Effector CD8-positive, alpha-beta T cell (primary cell): ENCODE measurements at places on chromosomes 3 and 15.

GRCh38 chr15:50234764-50235163, 30.8 kb downstream of the HDC start:
- DNase-seq, result no peak

DNA sequence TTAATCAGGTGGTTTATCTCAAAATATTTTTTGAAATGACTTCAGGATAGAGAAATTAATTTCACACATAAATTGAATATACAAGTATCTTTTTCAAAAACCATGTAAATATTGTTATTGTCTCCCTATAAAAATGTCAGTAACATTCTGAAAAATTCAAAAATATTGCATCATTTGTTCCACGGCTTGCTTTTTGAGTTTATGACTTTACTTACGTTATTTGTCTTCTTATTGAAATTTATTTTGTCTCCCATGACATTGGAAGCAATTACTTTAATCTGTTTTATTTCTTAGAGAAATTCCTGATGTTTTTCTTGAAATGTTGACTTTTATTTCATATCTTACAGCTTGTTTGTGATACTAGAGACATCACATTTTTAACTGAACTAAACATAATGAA, 56.9 kb upstream of the P2RY1 start:
- DNase-seq, result no peak

- DNase-seq, result no peak
Measured at GRCh38 chr3:143084856-143085731, 34.5 kb upstream of the CHST2 start.

DNA sequence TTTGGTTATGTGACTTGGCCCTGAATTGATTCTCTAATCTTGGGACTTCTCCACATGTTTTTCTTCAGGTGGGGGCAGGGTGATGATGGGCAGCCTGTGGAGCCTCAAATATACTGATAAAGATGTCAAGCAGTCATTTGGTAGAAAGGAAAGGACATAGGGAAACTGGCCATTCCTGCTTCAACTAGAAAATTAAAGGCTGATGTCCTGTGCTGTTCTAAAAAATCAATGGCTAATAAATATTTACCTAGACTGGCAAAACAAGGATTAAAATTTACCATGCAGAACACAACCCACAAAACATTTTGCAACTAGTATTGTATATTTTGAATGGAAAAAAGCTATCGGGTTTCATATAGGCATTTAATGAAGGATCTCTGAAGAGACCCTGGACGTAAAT, 133.7 kb downstream of the GADL1 start:
- no peak for DNase-seq

- no peak for DNase-seq
Measured at GRCh38 chr3:67384760-67385397, 269.5 kb downstream of the SUCLG2 start.

DNA sequence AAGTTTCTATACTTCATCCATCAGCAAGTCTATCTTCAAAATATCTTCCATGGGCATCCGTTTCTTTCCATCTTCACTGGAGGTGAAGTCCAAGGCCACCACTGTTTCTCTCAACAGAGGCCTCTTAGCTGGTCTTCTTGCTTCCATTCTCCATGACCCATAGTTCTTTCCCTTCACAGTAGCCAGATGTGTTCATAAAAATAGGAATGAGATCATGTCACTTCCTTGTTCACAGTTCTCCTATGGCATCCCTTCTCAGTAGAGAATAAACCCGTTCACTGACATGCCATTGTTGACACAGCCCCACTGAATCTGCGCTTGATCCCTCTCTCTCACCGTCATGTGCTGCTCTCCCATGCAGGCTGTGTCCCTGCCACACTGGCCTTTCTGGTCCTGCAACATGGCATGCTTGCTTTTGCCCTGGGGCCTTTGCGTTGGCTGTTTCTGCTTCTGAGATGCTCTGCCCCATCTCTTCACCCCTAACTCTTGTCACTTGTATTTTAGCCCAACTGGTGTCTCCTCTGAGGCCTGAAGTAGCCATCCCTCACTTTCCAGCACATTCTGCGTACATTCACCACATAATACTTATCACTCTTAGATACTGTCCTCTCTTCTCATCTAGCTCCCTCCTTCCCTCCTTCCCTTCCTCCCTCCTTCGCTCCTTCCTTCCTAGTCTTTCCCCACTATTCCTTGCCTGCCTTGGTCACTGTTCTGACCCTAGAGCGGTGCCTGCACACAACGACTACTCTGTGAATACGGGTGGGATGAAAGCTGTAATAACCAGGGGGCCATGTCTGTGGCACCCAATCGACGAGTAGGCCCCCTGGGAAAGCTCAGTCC, 42.0 kb downstream of the STARD5 start:
- no peak for DNase-seq

- DNase-seq, result no peak
Measured at GRCh38 chr15:65766422-65767263, 25.4 kb downstream of the DENND4A start.

DNA sequence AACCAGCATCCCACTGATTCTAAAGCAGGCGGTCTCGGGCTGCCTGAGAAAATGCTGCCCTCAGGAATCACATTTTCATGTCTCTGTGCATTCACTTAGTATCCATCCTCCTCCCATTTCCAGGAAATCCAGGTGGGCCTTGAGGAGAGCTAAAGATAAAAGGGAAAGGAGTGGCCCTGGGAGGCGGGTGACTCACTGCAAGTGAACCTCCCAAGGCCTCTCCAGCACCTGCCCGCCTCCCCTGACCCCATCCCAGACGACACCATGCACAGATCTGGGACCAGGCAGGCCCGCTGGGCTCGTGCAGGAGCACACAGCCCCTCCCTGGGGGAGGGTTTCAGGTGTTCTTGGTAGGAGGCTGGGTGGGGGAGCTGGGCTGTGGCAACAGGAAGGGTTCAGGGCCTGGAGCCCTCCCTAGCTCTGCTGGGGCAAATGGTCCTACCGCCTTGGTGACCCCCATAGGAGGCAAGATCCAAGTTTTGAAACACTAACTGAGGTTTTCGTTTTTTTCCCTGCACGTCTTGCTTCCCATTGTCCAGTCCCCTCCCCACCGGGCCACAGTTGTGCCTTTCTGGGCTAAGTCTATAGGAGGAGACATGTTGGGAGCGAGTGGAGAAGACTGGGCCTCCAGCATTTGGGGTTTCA, 22.2 kb downstream of the MELTF start:
- no peak for DNase-seq

- no peak for DNase-seq
Measured at GRCh38 chr3:196339493-196340254, 1.5 kb upstream of the TM4SF19 start.

DNA sequence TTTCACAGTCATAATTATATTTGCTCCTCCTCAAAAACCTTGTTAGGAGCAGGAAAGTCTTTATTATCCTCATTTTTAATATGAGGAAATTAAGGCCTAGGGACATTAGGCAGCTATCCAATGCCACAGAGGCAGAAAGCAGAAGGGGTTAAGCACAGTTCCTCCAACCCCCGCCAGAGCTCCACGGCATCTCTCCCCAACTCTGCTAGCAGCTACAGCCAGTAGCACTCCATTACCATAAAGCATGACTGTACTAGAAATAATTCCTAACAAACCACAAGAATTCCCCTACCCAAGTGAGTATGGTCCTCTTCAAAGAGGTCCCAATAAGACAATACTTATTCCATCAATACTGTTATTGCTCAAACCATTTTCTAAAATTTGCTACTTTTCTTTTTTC, 9.8 kb downstream of the HEG1 start:
- no peak for DNase-seq

GRCh38 chr15:72965671-72966070, 86.6 kb upstream of the NEO1 start:
- DNase-seq, result no peak
